ENCODE measurements at places on chromosomes 12 and 14.

DNA sequence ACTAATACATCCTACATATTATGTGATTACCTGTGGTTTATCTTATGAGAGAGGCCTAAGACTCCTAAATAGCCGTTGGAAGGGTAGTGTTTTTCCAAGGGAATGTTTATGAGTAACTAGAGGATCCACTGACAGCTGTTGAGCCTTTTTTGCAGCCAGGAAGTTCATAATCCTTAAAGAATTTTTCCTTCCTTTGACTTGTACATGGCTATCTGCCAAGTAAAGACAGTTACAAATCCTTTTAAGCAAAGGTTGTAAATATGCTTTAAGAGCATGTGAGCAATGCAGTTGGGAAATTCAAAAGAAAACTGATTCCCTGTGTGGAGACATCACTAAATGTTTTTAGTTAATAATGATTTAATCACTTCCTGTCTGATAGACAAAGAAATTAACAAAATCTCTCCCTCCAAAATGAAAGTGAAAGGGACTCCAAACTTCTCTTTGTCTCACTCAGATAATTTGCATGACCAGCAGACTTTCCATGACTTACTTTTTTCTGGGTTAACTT, 333.8 kb downstream of the PDZRN4 start:
- DNase-seq: no peak

DNA sequence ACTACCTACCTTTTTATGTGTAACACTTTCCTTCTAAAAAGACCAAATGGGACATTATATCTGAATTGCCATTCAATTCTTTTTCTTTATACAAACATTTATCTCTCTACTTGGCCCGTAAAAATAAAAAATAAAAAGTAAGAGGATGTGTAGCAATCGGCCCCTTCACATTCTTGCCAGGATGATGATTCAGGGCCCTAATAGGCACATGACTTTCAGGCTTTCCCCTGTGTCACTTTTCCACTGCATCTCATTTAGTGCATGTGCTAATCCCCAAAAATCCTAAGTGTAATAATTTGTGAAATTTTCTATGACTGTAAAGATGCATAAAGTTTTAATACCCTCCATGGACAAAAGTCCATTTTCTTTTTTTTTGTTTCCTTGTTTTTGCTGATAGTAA, 23.0 kb upstream of the ATP2B1 start:
- no peak for DNase-seq

- DNase-seq: no peak
Measured at GRCh38 chr14:57578801-57579200, 85.1 kb upstream of the CCDC198 start.

GRCh38 chr14:96587823-96588385, 85.7 kb downstream of the PAPOLA start:
- DNase-seq: no peak

- DNase-seq: no peak
Measured at GRCh38 chr14:61531465-61532122, 163.7 kb upstream of the HIF1A start.

- peak; percentile 52 for DNase-seq
Measured at GRCh38 chr12:47837190-47838171, 17.8 kb upstream of the HDAC7 start.

- DNase-seq: no peak
Measured at GRCh38 chr14:49594347-49595091, 4.2 kb upstream of the LRR1 start.

GRCh38 chr14:94646066-94646465, 33.9 kb downstream of the SERPINA3 start:
- no peak for DNase-seq

- DNase-seq: no peak
Measured at GRCh38 chr12:49535921-49536525, 2.8 kb upstream of the KCNH3 start.

GRCh38 chr12:6957151-6957701, 6.1 kb downstream of the PTPN6 start:
- DNase-seq: no peak

DNA sequence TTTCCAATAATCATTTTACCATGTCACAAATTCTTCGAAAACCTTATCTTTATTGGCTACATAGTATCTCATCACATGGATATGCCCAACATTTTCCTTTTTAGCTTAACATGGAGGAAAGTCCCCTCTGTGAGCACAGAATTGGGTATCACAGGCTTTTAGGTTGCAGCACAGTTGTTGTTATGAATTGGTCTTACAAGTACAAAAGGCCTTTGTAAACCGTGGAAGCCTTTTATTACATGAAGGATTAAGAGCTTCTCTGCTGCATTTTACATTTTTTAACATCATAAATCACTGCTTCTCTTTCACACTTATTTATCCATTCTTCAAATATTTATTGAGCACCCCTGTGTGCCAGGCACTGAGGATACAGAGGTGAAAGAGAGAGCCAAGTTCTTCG, 26.2 kb downstream of the UBE3B start:
- DNase-seq: no peak

- DNase-seq: peak; percentile 8
Measured at GRCh38 chr14:62117010-62117750, 355.0 kb downstream of the SNAPC1 start.

DNA sequence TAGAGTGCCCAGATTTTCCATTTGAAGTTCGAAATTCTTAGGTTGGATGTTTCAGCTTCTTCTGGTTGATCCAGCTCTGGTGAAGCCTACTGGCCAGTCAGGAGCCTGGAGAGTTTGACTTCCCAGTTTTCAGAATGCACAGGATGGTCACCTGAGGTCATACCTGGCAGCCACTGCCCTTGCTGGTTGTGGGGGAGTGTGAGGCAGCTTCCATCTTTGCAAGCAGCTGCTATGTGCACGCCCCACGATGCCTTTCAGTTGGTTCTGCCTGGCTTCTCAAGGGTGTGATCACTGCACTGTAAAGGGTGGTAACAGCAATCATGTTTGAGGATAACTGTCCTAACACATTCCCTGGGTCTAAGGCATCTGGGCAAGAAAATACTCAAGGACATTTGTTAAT, 15.4 kb downstream of the CCDC92 start:
- DNase-seq: no peak

DNA sequence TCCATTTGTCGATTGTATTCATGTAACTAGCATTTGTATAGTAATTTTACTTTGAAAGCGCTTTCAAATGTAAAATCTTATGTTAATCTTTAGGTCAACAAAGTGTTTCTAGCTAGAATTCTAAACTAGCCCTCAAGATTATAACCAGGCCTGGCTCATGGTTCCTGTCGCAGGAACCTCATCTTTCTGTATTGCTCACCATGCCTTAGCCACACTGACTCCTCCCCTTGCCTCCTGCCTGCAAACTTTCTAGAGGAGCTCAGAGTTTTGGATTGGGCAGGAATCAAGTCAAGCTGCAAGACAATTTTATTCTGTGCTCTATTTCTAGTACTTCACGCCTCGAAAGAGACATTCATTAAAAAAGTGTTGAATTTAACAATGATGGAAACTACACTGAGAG, 99.8 kb downstream of the TGFB3 start:
- DNase-seq: no peak

DNA sequence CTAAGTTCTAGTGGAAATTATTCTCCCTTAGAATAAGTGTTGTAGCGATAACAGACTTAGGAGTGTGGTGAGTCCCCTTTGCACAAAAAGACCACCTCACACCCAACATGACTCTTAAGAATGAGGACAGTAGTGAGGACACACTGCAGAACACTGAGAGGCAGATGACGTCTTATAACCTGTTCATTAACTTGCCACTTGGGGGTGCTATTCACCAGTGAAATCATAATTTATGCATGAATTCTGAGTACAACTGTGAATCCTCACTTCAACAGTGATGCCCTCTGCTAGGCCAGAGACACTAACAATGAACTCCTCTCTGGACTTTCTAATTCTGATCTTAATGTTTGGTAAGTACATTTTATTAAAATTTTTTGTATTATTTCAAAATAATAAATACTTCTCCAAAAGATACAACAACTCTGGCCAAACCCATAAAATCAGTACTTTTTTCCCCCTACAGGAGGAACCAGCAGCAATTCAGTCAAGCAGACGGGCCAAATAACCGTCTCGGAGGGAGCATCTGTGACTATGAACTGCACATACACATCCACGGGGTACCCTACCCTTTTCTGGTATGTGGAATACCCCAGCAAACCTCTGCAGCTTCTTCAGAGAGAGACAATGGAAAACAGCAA, 274.7 kb downstream of the DAD1 start:
- no peak for DNase-seq

GRCh38 chr12:58502226-58502625, 418.1 kb downstream of the LRIG3 start:
- DNase-seq: peak; percentile 97

GRCh38 chr12:106154751-106155273, 16.1 kb upstream of the NUAK1 start:
- no peak for DNase-seq

DNA sequence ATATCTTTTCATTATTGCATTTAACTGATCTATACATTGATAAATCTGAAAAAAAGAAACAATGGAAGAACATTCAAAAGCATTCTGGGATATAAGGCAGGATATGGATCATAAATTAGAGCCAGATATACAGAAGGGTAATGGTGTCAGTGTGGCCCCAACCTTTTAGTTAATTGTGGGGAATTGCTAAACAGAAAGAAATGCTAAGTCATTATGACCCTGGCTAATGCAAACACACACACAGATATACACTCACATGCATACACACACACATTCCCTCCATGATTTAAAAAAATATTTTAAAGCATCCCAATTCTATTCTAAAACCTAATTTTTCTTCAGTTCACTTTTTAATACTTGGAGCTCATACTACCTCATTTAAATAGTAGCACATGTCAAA, 404.5 kb downstream of the BCAT1 start:
- DNase-seq: no peak

- DNase-seq: no peak
Measured at GRCh38 chr14:101068313-101069227, 165.0 kb upstream of the RTL1 start.

DNA sequence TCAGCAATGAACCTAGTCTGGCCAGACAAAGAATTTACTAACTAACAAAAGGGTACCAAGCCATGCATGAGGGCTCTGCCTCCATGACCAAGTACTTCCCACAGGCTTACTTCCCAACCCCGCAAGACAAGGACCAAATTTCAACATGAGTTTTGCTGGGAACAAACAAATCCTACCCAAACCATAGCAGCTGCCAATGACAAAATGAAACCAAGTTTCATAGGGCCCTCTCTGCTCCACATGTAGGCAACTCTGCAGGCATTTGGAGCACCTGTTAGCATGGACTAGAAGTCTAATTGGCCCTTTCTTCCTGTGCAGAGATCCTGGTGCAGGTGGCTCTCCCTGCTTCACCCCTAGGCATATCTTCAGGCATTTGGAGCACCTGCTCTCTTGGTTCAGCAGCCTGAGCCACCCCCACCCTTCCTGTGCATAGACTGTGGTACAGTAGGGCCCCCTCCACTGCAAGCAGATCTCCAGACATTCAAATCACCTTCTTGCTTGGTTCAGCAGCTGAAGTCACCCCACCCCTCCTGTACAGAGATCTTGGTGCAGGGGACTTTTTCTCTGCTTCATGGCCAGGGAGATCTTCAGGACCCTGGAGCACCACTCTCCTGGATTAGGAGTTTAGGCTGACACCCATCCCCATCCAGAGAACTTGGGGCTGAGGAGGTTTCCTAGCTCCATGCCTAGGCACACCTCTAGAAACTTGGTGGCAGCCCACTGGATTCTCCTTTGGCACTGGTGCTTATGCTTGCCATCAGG, 308.7 kb downstream of the RPAP3 start:
- no peak for DNase-seq

DNA sequence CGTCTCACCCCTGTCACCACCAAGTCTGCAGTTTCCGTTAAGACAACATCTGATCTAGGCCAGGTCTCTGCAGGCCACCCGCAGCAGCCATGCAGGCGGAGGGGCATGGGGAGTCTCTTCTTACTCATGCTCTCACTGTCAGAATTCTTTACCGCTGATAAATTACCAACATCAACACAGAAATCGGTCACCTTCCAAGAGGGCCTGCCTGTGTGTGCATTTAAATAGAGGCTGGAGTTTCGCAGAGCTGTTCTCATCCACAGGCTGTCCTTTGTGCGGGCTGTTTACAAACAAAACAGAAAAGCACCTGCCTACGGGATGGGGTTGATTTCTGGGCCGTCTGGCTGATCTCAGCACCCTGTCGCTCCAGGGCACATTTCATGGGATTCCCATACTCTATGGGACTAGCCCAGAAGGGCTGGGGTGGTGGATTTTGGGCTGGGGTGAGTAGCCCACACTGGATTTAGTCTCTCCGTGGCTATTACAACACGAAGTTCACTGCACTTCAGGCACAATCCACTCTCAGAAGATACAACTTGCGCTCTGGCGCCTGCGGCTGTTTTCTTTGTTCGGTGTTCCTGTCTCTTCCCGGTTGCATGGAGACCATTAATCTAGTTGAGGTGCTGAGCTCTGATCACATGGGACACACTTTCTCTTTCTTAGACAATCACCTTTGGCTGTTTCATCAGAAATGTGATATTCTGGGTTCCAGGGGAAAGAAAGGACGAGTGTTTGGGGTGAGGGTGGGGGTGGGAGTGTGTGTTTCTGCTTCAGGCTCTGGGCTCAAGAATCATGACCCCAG, 331.1 kb downstream of the GLT1D1 start:
- no peak for DNase-seq

- DNase-seq: no peak
Measured at GRCh38 chr12:27899151-27899661, 73.3 kb downstream of the PTHLH start.

- DNase-seq: no peak
Measured at GRCh38 chr12:99911967-99912366, 72.8 kb downstream of the ANKS1B start.

DNA sequence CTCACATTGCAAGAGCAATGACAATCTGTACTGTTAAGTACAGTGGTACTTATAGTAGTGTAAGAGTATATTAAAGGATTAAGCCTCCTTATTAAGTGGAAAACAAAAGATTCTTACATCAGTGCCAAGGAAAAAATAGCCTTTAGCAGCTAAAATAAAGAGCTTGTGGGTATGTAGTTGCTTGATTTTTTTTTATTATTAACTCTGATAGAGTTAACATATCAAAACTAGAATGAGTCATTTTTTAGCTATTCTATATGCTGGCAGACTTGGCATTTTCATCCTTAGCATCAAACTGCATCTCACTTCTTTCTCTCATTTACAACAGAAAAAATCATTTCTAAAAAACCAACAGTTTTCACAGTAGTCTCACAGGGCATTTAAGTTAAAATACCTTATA, 86.5 kb downstream of the ATP2B1 start:
- no peak for DNase-seq

DNA sequence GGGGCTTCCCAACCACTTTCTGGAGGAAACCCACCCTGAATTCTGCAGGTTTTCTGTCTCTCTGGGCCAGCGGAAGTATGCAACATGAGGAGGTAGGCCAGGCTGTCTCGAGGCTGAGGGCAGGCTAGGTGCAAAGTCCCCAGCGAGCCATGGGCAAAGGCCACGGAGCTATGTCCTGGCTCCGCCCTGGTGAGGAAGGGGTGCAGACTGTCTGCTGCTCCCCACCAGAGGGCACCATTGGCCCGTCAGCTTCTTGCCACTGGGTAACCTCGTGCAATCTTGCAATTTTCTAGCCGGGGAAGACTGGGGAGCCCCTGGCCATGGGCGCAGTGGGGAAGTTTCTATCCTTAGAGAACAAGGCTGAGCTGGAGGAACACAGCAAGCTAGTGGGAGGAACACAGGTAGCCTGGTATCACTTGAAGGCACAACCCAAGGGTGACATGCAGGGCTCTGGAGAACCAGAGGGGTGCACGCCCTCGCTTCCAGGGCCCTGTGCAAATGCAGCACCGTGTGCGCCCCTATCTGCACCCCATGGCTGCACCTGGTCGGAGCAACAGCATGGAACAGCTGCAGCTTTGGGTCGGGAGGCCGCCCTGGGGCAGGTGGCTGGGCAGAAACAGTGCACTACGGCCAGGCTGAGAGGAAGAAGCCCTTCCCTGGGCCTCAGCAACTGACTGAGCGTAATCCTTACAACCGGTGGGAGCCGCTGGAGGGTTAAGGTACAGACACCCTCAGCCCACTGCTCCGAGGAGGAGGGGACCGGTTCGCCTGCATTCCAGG, 27.6 kb upstream of the RPLP0 start:
- DNase-seq: peak; percentile 30
